Left ventricle myocardium superior (tissue), 1 donor: ENCODE measurements at places on chromosomes 13 and 19.

DNA sequence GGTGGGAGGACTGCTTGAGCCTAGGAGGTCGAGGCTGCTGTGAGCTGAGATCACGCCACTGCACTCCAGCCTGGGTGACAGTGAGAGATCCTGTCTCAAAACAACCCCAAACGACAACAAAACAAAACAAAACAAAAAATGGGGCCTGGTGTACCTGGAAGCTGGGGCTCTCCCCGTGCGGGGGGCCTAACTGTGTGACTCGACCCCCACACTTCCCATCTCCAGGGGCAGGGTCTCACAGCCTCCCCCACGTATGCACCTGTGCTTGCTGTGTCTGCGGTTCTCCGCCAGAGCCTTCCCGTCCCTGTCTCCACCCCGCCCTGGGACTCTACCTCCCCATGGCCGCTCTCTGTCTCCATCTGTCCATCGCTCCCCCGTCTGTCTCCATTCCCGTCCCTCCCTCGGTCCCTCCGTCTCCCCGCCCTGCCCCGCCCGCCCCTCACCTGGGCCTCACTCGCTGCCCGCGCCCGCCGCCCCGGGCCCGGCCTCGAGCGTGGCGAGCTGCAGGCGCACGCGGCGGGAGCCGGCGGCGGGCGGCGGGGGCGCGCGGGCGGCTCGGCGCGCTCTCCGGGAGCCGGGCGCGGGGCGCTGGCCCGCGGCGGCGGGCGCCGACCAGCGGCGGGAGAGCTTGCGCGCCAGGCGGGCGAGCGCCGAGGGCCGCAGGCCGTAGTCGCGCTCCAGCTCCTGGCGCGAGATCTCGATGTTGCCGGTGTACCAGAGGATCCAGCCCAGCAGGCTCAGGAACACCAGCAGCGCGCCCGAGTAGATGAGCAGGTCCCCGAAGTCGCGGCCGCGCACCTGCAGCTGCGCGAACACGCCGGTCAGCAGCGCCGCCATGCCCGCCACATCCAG, 587 bp downstream of the TMEM238 start:
- peak; percentile 76 for DNase-seq

DNA sequence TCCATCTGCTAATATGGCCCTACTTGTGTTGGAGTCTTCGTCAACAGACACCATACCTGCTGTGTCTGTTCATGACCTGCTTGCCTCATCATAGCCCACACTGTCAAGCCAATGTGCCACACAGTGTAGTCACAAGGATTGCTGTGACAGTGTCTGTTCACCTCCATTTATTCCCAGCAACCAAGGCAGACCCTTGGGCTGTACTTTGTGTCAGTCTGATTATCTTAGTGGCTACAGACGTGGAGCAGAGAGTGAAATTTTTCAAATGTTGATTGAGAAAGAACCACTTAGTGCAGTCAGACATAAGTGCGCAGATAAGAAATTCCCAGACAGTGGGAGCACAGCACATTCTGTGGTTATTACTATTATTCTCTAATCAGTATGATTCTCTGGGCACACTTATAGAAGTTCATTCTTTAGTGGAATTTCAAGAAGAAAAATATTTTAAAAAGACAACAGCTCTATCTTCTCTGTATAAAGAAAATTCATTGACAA, 184.6 kb downstream of the GPC6 start:
- no peak for DNase-seq

DNA sequence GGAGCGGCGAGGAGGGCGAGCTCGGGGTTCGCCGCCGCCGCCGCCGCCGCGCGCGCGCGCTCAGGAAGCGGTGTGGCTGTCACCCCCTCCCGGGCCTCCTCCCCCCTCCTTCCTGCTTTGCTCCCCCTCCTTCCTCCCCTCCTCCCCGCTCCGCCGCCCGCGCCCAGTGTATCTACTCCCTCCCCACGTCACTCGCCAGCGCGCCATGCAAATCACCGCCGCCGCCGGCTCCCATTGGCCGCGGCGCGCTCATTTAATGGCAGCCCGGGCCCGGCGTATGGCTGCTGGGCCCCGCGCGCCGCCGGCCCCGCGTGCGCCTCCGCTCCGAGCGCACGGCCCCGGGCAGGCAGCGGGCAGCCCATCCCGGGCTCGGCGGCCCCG, 335 bp upstream of the SOX1 start:
- peak; percentile 66 for DNase-seq

DNA sequence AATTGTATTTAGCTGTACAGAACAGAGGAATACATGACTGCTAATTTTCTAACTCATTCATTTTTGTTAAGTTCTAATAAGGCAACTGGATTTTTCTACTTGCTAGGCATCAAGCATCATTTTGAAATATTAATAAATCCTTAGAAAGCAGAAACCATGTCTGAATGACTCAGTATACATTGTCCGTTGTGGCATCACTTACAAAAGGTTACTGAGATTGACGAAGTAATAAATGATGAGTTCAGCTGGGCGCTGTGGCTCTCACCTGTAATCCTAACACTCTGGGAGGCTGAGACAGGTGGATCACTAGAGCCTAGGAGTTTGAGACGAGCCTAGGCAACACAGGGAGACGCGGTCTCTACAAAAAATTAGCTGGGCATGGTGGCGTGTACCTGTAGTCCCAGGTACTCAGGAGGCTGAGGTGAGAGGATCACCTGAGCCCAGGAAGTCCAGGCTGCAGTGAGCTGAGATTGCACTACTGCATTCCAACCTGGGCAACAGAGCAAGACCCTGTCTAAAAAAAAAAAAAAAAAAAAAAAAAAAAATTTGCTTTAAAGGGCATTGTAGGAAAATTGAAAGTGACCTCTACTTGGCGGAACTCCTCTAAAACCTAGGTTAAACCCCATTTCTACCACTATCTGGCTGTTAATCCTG, 36.6 kb downstream of the LHFPL6 start:
- no peak for DNase-seq

DNA sequence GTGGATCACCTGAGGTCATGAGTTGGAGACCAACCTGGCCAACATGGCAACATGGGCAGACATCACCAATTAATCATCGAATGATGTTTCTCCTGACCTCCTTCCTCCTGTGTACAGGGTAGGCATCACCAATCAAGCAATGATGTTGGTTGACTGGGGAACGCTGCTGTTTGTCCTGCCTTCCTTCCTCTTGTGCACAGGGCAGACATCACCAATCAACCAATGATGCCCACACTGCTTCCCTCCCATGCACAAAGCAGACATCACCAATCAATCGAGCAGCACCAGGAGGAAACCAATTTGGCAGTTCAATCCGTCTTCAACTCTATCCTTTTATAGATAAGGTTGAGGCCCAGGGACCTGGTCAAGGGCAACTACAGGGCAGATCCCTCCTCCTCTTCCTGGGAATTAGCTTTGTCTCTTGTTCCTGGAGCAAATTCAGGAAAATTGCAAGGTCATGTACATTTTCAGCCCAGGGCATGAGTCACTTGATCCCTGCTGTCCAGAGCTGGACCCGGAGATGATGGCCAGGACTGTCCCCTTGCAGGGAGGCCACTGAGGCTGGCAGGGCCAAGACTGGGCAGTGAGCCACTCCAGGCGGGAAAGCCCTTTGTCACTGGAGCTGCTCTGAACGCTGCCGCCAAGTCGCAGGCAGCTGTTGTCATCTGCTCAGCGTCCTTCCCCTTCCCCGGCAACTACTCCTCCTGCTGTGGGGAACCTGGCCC, 5.3 kb upstream of the CSNK1G2 start:
- DNase-seq: no peak

- DNase-seq: no peak
Measured at GRCh38 chr13:111508902-111509509, 188.6 kb downstream of the TEX29 start.

- DNase-seq: peak; percentile 88
Measured at GRCh38 chr13:30464496-30465342, 1.0 kb downstream of the HMGB1 start.

DNA sequence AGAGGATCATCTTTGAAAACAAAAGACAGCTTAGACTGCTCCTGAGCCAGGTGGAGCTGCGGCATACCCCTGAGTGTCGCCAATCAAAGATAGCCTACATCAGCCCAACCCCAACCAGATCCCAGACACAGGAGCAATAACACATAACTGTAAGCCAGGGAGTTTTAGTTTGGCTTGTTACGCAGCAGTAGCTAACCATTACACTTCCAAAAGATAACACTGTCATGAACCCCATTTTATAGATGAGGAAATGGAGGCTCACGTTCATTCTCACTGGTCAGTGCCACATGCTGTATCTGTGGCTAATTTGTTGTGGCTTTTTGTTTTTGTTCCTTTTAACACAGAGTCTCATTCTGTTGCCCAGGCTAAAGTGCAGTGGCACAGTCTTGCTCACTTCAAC, 47.3 kb downstream of the TINCR start:
- DNase-seq: no peak
